ENCODE measurements at places on chromosomes 4 and X.

DNA sequence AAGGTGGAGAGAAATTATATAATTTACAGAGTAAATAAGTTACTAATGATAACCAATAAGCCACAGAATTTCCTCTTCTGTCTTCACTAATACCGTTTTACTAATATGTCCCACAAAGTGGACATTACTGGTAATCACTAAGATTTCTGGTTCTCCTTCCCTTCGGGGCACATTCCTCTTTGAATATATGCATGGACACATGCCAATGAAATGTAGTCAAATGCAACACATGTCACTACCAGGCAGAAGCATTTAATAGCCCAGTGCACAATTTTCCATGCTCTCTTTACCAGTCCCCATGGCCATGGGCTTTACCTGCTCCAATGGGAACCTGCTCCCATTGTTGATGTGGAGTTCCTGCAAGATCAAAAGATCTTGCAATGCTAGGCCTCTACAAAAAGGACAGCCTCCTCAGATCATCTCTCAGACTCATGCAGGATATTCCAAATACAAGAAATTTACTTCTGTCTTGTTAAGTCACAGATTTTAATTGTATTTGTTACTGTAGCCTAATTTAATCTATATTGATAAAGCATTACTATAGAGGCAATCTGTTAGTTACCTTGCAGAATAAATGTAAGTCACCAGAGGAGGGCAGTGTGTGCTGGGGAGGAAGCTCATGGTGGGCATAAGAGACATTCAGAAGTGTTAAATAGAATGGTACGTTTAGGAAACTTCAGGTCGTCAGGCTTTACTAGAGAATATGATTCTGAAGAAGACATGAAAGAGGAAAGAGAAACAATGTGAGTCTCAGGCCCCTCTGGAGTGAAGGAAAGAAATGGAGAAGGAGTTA, 37.1 kb upstream of the INPP4B start:
- no peak for DNase-seq

- DNase-seq, result peak; percentile 42
These were observed 768 bp downstream of the MID2 start for GRCh38 chrX:107826238-107827029.

DNA sequence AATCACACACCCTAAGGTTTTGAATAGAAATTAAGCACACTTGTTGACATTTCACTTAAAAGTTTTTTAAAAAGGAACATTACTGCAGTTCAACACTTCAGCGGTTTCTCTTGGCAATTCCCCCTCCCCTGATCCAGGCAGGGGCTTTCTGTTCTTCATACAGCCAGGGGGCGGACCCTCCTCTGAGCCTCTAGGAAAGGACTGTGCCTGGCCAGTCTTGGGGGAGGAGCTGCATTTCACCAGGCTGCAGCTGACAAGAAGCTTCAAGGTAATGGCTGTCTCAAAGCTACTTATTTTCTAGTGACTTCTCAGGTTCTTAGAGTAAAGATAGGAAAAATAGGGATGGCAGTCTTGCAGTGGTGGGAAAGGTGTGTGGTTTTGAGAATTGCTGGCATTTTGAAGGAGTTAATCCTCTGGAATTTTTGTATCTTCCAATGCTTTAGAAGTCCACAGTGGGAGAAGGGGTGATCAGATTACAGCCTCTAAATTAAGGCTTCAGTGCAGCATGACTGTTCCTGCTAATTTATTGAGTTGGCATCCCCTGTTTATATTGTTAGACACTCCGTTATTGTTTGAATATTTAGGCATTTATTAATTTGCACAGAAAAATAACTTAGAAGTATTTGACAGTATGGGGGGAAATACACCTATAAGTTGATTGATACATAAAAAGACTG, 33.5 kb downstream of the PWWP3B start:
- DNase-seq, result no peak

DNA sequence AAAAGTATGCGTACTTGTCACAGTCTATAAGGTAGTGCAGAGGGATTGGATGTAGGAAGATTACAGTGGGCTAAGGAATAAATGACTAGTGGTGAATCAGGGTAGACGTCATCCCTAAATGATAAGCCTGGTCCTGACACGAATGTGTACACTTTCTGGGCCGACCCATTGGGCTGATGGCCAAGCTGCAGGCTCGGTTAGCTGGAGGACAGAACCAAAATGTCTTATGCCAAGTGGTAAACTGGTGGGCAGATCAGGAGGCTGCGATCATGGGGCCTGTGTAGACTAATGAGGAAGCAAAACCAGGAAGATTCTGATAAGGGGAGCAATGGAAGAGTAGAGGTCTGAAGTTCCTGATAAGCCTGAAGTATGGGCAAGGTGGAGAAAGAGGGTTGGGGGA, 272.8 kb upstream of the GATB start:
- no peak for DNase-seq

- DNase-seq, result no peak
These were observed 39.7 kb downstream of the TSPAN5 start for GRCh38 chr4:98618680-98619079.

GRCh38 chr4:20474119-20474518, 222.4 kb downstream of the SLIT2 start:
- no peak for DNase-seq

DNA sequence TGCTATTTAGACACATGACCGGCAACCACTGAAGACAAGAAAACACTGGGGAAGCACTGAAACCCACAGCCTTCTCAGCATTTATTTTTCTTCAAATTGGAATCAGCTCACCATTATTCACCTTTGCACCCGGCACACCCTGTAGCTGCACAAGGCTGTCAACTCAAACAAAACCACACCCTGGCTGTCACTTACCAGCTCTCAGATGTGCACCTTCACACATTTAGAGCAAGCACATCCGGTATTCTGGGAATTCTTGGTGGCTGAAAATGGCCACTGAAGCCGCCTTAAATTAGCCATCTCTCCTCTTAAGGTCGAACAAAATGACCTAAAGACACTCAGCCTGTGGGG, 5.9 kb downstream of the ZFYVE28 start:
- DNase-seq, result peak; percentile 81

GRCh38 chrX:150573702-150574101, 5.3 kb downstream of the MTM1 start:
- DNase-seq, result no peak

DNA sequence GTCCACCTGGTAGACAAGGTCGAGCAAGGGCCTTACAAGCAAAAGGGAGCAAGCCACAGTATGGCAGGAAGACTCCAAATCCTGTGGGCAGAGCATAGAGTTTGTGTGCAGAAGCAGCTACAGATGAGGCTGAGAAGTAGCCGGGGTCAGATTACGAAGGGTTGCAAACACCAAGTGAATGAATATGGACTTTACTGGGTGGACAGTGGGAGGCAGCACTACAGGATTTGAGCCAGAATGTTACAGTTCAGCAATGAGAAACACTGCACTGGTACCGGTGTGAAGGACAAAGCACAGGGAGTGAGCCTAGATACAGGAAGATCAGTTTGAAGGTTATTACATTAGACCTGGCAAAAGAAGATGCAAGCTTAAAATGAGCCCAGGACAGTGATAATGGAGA, 46.1 kb upstream of the HOPX start:
- no peak for DNase-seq

- no peak for DNase-seq
These were observed 425.8 kb downstream of the ARAP2 start for GRCh38 chr4:35818520-35818919.

GRCh38 chr4:1777822-1778641, 15.1 kb upstream of the FGFR3 start:
- DNase-seq, result no peak

- no peak for DNase-seq
These were observed 23.0 kb downstream of the GPR174 start for GRCh38 chrX:79167462-79167861.

DNA sequence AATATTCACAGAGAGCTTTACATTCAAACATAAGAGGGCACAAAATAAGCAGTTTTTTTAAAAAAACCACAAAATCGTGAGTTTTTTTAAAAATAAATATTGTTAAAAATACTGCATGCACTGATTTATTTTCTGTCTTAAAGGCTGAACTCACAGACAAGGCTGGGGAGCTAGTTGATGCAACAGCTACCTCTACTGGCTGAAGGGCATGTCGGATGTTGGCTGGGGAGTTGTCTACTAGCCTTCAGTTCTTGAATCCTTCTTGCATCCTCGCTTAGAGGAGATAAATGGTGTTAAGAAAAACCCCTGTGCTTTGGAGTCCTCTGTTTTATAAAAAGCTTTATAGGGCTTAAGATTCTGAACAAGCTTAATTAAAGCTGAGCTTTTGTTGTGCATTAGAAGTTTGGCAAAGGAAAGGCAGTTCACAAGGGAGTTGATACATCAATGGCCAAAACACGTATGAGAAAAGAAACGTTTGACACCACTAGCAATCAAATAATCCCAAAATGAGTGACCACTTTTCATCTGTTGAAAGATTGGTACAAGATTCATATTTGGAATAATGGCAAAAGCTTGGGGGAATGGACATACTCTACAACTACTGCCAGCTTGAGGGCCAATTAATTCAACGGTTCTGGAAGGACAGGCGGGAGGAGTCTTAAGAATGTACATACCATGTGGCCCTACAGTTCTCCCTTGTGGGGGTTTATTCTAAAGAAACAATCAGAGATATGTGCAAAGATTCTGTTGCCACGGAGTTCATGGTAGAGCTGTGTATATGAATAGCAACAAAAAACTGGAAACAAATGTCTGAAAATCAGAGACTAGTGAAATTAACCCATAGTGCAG, 94.7 kb downstream of the SEL1L3 start:
- DNase-seq, result peak; percentile 35

GRCh38 chr4:95190751-95191436, 357.9 kb downstream of the UNC5C start:
- DNase-seq, result no peak

DNA sequence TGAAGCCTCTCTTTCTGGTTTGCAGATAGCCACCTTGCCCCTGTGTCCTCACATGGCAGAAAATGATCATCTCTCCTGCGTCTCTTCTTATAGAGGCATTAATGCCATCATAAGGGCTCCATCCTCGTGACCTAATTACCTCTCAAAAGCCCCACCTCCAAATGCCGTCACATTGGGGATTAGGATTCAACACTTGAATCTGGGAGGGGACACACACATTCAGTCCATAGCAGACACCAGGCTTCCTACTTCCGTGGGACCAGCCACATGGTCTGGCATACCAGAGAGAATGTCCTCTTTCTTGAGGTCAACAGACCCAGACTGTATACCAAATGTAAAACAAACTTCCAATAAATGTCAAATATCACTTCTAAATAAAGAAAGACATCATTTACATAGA, 82.3 kb upstream of the S100G start:
- no peak for DNase-seq

GRCh38 chr4:8905773-8906667, 34.4 kb upstream of the HMX1 start:
- DNase-seq, result no peak

- DNase-seq, result no peak
These were observed 29.5 kb downstream of the ANTXR2 start for GRCh38 chr4:80043541-80043940.

GRCh38 chr4:37682701-37683401, 3.3 kb downstream of the RELL1 start:
- no peak for DNase-seq

DNA sequence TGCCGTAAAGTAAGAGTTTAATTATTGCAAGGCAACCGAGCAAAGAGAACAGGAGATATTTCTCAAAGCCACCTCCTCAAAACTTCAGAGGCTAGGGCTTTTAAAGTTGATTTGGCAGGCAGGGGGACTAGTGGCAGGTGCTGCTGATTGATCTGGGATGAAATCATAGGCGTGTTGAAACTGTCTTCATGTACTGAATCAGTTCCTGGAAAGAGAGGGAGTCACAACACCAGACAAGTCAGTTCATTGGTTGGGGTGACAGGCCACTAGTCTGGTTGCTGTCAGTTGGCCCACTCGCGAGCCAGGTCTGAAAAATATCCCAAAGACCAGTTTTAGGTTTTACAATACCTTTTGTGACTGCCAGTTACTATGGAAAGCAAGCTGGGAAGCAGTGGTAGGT, 10.8 kb upstream of the VCX3A start:
- no peak for DNase-seq

DNA sequence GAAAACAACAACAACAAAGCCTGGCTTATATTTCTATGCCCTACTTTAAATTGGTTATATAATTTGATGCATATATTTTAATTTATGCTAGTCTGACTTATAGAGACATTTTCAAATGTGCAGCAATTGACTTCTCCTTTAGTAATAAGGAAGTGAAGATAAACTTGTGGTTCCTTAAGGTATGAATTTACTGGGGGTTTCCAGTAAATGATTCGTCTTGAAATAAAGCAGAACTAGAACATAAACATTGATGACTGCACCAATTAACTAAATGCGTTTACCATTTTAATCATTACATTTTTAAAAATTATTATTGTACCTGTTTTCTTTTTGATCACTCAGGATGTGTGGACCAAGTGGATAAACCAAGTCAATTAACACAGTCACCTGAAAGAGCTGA, 99.6 kb upstream of the CCSER1 start:
- no peak for DNase-seq

DNA sequence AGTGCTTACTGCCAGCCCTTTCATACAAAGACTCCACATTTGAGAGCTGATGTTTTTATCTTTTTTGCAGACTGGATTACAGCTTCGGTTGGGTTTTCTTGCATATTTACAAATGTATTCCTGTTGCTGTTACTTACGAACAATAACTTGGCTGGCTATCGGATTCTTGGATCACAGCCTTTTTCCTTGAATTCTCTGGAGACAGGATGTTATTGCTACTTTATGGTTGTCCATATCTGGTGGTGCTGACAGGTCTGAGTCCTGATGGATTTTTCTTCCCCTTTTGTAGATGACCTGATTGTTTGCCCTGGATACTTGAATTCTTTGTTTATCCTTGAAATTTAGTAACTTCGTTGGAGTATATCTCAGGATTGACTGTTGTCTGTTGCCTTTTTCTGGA, 77.7 kb downstream of the PDK3 start:
- DNase-seq, result no peak

DNA sequence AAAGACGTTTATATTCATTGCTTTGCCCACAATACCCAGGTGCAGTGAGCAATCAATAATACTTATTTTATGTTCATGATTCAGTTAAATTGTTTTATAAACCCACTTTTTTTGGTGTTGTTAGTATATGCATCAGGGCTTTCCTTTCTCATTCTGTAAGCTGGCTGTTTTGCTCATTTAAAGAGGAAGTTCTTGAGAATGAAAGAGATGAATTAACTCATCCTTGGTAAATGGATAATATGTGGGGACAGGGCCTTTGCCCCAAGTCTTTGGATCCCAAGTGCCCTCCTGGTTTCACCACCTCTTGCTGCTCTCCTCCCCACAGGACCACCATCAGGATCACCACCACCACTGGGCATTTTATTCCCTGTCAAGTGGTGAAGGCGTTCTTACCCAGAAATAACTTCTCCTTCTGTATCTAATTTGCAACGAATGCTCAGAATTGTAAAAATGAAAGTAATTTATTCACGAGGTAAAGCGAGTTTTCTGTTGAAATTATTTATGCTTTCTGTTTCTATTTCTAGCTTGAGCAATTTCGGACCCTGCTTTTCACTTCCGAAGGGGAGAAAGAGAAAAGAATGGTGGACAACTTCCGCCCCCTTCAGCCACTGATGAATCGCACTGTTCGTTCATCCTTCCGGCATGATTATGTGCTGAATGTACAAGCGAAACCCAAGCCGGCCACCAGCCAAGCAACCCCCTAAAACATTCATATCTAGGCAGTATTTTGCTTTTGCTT, 8.2 kb upstream of the ZRSR2 start:
- peak; percentile 46 for DNase-seq

Data from CD4-positive, alpha-beta T cell treated with Interleukin-17A for 1 hour (primary cell).